ENCODE measurements at places on chromosomes 7 and 10.

- H3K27me3 ChIP-seq = no peaks in the 10 kb centered on the region
- DNase-seq = no peak
- no peaks in the 10 kb centered on the region for H3K4me1 ChIP-seq
Measured at GRCh38 chr10:21431799-21432198, 93.7 kb downstream of the SKIDA1 start.

DNA sequence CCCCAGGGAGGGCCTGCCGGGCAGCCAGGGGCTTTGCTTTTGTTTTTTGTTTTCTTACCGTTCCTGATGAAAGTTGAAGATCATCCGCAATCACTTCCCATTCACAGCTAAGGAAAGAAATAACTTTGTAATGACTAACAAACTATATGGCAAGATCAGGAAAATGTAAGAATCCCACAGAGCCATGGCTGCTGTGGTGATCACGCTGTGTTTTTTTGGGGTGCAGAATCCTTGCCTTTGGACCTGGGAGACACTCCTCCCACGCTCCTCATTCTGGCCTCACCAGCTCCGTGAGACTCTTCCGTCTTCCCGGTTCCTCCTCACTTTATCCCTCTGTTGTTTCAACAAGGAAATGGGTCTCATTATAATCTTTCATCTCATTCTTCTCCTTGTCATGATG lies 443.0 kb upstream of the MGMT start:
- no peaks in the 10 kb centered on the region for H3K27me3 ChIP-seq
- H3K4me3 ChIP-seq = no peak overlapping the region
- H3K36me3 ChIP-seq = no peaks in the 10 kb centered on the region
- H3K4me1 ChIP-seq = no peaks in the 10 kb centered on the region

DNA sequence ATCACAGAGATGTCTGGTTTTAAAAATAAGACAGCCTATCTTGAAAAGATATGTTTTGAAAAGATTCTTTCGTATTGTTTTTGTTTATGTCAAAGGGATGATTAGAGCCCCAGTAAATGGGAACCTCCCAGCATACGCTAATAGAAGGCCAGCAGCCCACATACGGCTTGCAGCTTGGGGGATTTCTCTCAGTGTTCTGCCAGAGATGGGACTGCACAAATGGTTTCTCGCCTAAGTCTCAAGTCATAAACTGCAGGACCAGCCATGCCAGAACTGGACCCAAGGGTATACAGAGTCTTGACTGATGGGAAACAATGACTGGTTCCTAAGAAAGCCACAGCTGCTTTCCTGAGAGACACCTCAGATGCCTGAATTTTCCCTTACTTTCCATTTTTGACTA lies 306.9 kb upstream of the DGKB start:
- H3K4me1 ChIP-seq = no peaks in the 10 kb centered on the region
- no peak for DNase-seq
- no peaks in the 10 kb centered on the region for H3K36me3 ChIP-seq
- H3K27ac ChIP-seq = no peak overlapping the region

- no peaks in the 10 kb centered on the region for H3K4me1 ChIP-seq
- no peak overlapping the region for H3K27ac ChIP-seq
- no peaks in the 10 kb centered on the region for H3K27me3 ChIP-seq
- no peaks in the 10 kb centered on the region for H3K36me3 ChIP-seq
- no peak for DNase-seq
Measured at GRCh38 chr10:58023341-58024073, 244.2 kb downstream of the IPMK start.

DNA sequence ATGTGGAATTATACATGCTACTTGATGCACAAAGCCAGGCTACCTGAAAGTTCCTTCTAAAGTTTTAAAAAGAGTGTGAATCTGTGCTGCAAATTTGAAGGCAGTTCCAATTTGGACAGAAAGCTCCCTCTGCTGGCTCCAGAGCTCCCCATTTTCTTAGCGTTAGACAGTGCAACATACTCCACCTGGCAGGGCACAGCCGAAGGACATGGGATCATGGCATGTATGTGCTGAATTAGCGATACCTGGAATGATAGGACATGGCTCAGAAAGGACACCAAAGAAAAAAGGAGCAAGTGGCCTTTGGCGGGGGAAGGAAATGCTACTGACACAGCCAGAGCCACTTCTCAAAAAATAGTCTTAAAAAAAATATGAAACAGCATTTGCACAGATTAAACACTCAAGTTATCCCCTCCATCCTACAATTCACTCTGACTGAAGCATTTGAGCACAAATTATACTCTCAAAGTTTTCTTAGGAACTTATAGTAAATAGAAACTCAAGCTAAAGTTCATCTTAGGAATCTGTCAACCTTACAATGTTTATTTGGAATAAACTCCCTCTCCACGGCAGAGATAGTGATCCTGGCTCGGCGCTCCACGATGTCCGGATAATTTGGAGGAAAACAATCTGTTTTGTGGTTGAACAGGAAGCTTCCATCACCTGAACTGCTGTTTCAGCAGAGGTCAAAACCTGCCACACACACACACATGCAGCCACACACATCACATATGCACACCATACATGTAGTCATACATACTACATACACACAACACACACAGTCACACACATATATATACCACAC lies 80.0 kb downstream of the C7orf25 start:
- H3K4me3 ChIP-seq = no peak overlapping the region
- no peaks in the 10 kb centered on the region for H3K36me3 ChIP-seq
- H3K27me3 ChIP-seq = no peaks in the 10 kb centered on the region
- DNase-seq = peak; percentile 69

DNA sequence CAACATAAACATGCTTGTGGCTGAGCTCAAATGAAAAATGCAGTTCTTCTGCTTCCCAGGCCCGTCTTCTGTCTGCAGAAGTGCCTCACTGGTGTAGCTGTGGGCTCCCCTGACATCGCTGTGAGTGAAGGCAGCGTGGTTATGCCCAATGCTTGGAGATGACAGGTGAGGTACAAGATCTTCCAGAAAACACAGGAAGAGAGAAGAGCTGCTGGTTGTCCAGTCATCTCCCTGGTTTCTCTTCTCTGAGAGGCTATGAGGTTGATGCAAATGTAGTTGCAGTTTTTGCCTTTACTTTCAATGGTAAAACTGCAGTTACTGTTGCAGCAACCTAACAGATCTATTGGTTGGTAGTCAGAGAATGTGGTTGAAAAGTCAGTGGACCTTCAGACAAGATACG lies 223.6 kb downstream of the GATA3 start:
- no peaks in the 10 kb centered on the region for H3K27me3 ChIP-seq
- H3K4me1 ChIP-seq = no peaks in the 10 kb centered on the region
- no peak for DNase-seq
- H3K27ac ChIP-seq = no peak overlapping the region
- H3K4me3 ChIP-seq = no peak overlapping the region

All from testis (tissue), 5 donors.